Activated T-helper 1 cell treated with anti-CD3 and anti-CD28 coated beads, Interleukin-2, amount 50 U/mL, for 16 hours (primary cell): ENCODE measurements at places on chromosomes 7 and 10.
A peak's percentile ranks its signal among the peaks of the same experiment; 100 is the strongest.

GRCh38 chr7:135537905-135538304 is 19.8 kb upstream of the NUP205 start:
- DNase-seq = no peak

- DNase-seq = no peak
These were observed 304.6 kb downstream of the PRPF18 start for GRCh38 chr10:13891128-13892000.

- DNase-seq = no peak
These were observed 54.7 kb upstream of the NPTX2 start for GRCh38 chr7:98562381-98562823.

DNA sequence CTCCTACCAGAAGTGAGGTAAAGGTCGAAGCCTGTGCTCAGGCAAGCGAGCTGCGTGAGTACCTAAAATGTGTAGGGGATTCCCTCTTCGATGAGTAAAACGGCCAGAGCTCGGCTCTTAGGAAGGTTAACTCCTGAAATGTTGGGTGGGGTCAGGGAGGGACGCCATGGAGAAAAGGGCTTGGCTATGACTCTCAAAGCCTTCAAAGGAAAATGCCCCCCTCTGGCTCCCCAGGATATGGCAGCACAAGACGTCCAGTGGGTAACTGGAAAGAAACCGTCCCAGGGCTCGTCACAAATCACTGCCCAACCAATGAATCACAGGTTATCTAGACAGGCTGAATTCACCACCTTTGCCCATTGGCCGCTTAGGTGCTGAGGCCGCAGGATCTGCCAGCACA is 58.0 kb downstream of the CALML3 start:
- DNase-seq = no peak

GRCh38 chr7:80634505-80634904 is 3.9 kb upstream of the CD36 start:
- DNase-seq = no peak

DNA sequence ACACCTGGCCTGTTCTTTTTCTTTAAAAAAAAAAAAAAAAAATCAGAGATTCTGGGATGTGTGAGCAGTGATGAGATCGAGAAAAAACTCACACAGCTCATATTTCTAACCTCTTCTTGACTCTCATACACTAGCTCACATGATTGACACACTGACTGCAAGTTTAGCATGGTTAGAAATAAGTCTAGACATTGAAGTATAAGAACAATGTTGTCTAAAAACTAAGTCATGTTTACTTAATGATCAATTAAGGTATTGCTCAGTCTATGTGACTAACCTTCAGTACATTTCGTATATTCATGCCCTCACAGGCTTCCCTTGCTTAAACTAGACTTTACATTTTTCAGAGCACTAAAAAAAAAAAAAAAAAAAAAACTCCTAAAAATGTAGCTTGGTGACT is 775.1 kb downstream of the GATA3 start:
- no peak for DNase-seq

DNA sequence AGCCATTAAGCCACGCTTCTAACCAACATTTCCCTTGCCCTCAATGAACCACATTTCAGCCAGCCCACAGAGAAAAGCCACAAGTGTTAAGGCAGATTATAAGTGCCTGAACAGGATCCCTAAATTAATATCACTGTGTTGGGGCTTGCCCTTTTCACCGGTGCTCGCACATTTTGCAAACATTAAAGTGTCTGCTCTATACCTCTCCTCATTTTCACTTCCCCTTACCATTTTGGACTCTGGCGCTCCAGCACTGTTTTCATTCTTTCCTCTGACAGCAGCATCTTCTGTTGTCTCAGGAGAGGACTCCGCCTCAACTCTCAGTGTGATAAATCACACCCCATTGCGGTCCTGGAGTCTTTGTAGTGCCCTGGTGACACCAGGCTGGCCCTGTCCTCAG is 274.2 kb downstream of the BAMBI start:
- DNase-seq = no peak

DNA sequence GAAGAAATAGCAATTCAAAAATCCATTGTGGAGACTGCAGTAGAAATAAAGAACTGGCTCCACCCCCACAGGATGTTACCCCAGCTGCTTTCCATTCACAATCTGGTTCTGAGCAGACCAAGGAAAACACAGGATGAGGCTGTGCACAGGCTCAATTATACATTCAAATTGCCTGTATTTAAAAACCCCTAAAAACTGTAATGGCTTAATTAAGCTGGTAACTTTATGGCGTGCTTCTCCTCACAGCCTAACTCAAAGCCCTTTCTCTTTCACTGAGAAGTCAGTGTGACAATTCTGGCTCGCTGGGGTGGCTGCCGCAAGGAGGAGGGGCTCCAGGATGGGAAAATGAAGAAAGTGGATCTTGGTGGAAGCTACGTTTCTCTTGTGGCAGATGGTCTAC is 1191.1 kb downstream of the SORCS1 start:
- DNase-seq = no peak

GRCh38 chr7:98622926-98623325 is 5.8 kb downstream of the NPTX2 start:
- no peak for DNase-seq

DNA sequence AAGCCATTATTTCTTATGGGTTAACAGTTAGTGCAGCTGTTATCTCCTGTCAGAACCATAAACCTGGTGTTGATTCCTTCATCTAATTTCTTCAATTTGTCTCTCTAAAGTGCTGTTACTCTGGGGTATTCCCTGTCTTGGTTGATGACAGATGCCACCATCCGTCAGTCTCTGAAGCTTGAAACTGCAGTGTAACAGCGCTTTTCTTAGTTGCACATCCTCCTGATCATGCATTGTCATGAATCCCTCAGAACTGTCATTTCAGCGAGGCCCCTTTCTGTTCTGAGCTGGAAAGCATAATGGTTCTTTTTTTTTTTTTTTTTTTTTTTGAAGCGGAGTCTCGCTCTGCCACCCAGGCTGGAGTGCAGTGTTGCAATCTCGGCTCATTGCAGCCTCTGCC is 193.9 kb downstream of the SDK1 start:
- DNase-seq = no peak

DNA sequence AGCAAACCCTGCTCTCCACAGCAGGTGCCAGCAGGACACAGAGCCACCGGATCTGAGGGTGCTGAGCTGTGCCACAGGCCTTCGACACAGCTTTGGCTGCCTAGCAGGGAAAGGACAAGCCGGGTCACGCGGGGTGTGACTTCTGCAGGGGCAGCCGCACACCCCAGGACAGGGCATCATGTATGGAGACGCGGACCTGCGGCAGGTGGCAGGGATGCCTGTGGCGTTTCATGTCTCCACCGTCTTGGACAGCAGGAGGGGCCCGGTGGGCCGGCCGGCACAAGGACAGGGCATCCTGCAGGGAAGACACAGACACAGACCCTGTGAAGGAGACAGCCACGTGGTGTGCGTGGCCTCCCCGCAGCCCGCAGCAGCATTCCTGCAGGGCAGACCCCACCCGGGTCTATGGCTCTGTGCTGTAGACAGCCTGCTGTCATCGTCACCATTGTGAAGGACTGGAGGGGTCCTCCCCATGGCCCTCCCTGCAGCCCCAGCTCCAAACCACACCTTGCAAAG is 109.2 kb downstream of the PDGFA start:
- DNase-seq = no peak

DNA sequence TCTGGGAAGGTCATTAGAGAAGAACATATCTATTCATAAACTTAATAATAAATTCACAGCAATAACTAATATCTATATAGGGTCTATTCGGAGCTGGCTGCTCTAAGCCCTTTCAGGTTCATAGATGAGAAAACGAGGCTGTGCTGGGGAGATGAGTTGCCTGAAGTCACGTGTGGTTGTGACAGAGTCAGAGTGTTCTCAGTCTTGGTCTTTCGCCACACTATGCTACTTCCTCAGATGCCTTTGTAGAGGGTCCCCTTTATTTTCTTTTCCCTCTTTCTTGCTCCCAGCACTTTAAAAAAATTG is 43.7 kb upstream of the FAM180A start:
- DNase-seq = no peak

- DNase-seq = no peak
These were observed 31.5 kb downstream of the RAB19 start for GRCh38 chr7:140435252-140435895.

GRCh38 chr10:125148528-125148927 is 11.8 kb downstream of the CTBP2 start:
- DNase-seq = no peak

- DNase-seq = peak; percentile 73
These were observed 17.7 kb downstream of the OCM2 start for GRCh38 chr7:97971990-97972943.

DNA sequence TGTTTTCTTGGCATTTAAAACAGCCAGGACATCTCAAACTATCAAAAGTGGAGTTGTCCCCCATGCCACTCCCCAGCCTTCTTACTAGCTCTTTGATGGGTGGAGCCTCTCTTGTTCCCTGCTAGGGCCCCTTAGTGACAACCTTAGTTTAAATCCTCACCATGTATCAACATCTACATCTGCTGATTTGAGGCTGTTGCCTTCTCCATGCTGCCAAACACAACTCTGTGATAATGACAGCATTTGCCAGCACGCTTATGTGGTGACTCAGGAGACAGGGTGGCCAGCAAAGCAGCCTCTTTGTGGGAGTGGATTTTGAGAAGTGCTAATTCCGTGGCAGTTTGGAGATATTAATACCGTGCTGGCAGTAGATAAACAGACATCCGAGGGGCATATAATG is 145.4 kb downstream of the LRRC4 start:
- DNase-seq = no peak

DNA sequence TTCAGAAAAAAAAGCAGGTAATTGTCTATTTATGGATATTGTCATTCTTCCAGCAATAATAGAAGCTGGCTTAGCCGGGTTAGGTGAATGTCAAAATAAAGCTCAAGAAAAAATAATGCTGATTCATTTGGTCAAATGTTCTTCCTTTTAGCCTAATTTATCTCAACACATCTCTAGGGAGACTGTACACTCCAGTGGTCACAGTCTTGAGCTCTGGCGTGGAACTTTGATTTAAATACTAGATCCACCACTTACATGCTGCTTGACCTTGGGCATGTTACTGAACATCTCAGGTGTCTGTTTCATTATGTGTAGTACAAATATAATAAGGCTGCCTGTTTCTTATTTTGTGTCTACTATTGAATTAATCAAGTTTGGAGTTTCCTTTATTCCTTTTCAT is 22.0 kb downstream of the PRTFDC1 start:
- DNase-seq = no peak

GRCh38 chr7:359766-360361 is 69.9 kb downstream of the FOXL3 start:
- DNase-seq = no peak

DNA sequence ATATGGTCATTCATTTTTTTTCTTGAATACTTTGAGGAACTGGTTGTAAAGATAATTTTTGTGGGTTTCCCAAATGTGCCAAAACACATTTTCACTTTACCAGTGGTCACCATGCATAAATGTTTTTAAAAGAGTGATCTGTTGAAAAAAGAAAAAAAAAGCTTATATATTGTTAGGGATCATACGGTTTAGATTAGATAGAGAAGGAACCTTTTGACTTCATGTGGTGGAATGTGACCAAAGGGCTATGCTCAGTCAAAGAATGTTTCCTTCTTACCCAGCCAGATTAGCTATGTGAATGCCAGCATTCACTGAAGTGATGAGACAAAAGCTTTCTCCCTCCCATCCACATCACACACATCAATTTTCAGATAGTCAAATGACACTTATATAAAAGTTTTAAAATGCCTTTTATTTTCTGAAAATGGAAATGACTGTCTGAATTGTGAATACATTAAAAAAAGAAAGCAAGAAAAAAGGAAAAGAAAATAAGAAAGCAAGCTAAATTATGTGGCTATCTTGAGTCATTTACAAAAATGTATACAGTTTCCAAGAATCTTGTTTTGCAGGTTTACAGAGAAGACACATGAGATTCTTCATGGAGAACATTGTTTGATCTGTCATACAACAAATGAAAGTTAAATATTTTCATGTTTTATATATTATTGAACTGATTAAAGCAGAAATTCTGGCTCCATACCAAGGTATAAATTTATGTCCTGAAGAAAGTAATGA is 8.6 kb upstream of the CPED1 start:
- no peak for DNase-seq

GRCh38 chr10:125455855-125456254 is 227.1 kb downstream of the TEX36 start:
- no peak for DNase-seq

GRCh38 chr10:104199567-104199966 is 32.6 kb downstream of the CFAP43 start:
- DNase-seq = no peak

DNA sequence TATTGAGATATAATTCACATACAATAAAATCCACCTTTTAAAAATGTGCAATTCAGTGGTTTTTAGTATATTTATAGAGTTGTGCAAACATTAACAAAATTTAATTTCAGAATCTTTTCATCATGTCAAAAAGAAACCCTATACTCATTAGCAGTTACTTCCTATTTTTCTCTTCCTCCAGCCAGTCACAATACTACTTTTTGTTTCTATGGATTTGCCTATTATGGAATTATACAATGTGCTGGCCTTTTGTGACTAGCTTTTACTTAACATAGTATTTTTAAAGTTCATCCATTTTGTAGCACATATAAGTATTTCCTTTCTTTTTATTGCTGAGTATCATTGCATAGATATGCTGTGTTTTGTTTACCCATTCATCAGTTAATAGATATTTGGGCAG is 199.9 kb upstream of the IMMP2L start:
- DNase-seq = no peak

DNA sequence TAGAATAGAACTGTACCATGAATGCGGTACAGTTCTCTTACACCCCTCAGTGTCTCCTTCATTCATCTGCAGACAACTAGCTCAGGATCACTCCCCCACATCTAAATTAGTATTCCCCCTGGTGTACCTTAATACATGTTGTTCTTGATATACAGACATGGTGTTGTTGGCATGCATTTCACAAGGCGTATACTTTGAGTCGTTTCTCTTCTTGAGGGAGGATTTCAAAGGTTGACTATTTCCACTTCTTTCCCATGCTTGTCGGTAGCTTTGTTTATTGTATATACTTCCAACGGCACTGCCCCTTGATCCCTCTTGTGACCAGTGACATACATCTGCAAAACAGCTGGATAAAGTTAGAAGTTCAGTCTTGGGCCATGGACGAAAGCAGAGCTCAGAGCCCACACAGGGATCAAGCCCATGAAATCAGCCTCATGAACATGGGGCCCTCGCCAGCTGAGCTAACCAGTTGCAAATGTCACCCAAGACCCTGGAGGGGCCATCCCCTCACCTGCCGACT is 8.6 kb downstream of the CPA4 start:
- no peak for DNase-seq

- no peak for DNase-seq
These were observed 298.4 kb upstream of the MGMT start for GRCh38 chr10:129168660-129169059.

DNA sequence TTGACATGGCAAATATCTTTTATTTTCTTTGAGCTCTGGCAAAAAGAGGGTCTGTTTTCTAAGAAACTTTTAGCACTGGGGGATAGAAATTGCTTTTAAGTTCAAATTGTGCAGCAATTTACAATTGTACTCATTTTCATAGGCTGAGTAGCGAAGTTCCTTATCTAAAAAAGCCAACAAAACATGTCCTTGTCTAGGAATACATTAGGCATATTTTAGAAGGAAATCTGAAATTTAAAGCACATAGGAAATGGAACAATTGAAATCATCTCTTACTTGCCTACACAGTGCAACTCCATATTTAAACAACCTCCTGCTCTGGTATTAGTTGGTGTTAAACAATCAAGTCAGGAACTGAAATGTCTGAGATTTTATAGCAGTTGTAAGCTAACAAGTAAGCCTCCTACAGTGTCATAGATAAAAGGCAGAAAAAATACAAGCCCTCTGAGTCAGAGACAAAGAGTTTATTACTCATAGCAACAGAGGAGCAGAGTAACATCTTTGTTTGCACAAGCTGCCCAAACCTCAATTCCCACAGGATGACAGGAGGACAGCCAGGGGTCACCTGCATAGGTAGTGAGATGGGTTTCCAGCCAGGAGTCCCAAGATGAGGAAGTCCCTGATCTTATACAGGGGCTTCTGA is 280.2 kb upstream of the HGF start:
- DNase-seq = no peak
